ENCODE measurements at places on chromosomes 7 and 10. TPM values are rescaled to one million over a fixed set of nuclear protein-coding genes. Genes with fewer than 3 reads are reported as not detected.

- peaks cover 29% of the 10 kb centered on the region for H3K4me1 ChIP-seq
- peak; percentile 45 for DNase-seq
- H3K4me3 ChIP-seq: no peak overlapping the region
- no peaks in the 10 kb centered on the region for H3K36me3 ChIP-seq
Measured at GRCh38 chr10:84352251-84352842, 24.0 kb downstream of the CCSER2 start.

DNA sequence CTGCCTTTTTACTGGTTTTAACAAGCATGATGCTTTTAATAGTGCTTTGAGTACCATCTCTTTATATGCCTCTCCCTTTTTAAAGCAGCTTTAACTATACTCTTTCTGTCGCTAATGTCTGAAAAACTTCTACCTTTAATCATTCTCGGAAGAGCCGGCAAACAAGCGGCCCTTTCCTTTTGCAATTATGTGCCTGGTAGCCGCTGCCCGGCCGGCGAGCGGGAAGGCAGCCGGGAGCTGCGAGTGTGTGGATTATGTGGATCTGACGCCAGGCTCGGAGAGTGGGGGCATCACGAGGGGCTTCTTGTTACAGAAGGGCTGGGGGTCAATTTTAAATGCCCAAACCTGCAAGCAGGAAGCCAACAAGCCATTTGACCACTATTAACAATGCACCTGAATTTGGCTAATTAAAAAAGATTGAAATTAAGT, 120.9 kb downstream of the BUB3 start:
- no peak overlapping the region for H3K4me3 ChIP-seq
- H3K4me1 ChIP-seq: no peaks in the 10 kb centered on the region
- no peaks in the 10 kb centered on the region for H3K36me3 ChIP-seq
- H3K27ac ChIP-seq: no peak overlapping the region
- no peak for DNase-seq

- no peak overlapping the region for H3K4me3 ChIP-seq
- no peaks in the 10 kb centered on the region for H3K36me3 ChIP-seq
- H3K4me1 ChIP-seq: no peaks in the 10 kb centered on the region
- no peak for DNase-seq
Measured at GRCh38 chr10:52523696-52524095, 209.6 kb downstream of the DKK1 start.

- H3K36me3 ChIP-seq: no peaks in the 10 kb centered on the region
Measured at GRCh38 chr7:92909686-92910475, 73.5 kb upstream of the CDK6 start.

- H3K36me3 ChIP-seq: no peaks in the 10 kb centered on the region
- H3K4me1 ChIP-seq: peaks cover 33% of the 10 kb centered on the region
- no peak for DNase-seq
- no peaks in the 10 kb centered on the region for H3K27me3 ChIP-seq
Measured at GRCh38 chr10:29730458-29730857, 95.7 kb upstream of the SVIL start.

GRCh38 chr7:46864716-46865115, 717.2 kb downstream of the TNS3 start:
- H3K4me3 ChIP-seq: no peak overlapping the region
- DNase-seq: no peak
- H3K36me3 ChIP-seq: no peaks in the 10 kb centered on the region
- H3K4me1 ChIP-seq: no peaks in the 10 kb centered on the region
- H3K27me3 ChIP-seq: no peaks in the 10 kb centered on the region

The CCDC3 gene
- not detected for total RNA-seq

The EPHB4 gene
- 69.6 TPM for total RNA-seq

The BAIAP2L1 gene
- total RNA-seq: 13.0 TPM

The TMEM72 gene
- total RNA-seq: not detected
